ENCODE measurements at places on chromosomes 5 and 9. TPM values are rescaled to one million over a fixed set of nuclear protein-coding genes. Genes with fewer than 3 reads are reported as not detected.

- no peaks in the 10 kb centered on the region for H3K27me3 ChIP-seq
- H3K4me1 ChIP-seq: no peaks in the 10 kb centered on the region
- no peaks in the 10 kb centered on the region for H3K36me3 ChIP-seq
Measured at GRCh38 chr9:91758491-91758981, 191.5 kb downstream of the ROR2 start.

- no peak for DNase-seq
- no peaks in the 10 kb centered on the region for H3K27me3 ChIP-seq
- H3K4me3 ChIP-seq: no peak overlapping the region
- H3K36me3 ChIP-seq: no peaks in the 10 kb centered on the region
- no peak overlapping the region for H3K27ac ChIP-seq
Measured at GRCh38 chr5:155082401-155082800, 68.8 kb downstream of the KIF4B start.

OMD gene
- 10.3 TPM for total RNA-seq

WWC1 gene
- total RNA-seq: 18.7 TPM

DNA sequence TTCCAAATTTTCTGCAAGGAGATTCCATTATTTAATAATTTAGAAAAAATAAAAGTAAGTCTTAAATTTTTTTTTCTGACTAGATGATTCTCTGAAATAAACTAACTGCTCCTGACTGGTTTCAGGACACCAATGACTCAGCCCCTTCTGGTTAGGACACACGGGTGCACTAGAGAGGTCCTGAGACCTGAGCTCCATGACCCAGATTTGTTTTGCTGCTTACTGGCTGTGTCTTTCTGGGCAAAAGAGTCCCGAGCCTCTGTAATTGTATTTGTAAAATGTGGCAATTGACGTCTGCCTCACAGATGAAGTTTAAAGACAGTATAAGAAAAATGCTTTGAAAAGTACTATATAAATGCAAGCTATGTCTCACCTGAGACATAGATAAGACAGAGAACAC, 89.1 kb downstream of the SLC24A2 start:
- no peaks in the 10 kb centered on the region for H3K4me1 ChIP-seq
- H3K27ac ChIP-seq: no peak overlapping the region
- H3K4me3 ChIP-seq: no peak overlapping the region
- H3K36me3 ChIP-seq: no peaks in the 10 kb centered on the region
- no peaks in the 10 kb centered on the region for H3K27me3 ChIP-seq
- DNase-seq: no peak

- H3K36me3 ChIP-seq: no peaks in the 10 kb centered on the region
- no peaks in the 10 kb centered on the region for H3K4me1 ChIP-seq
- no peak for DNase-seq
- H3K27ac ChIP-seq: no peak overlapping the region
- H3K27me3 ChIP-seq: no peaks in the 10 kb centered on the region
Measured at GRCh38 chr5:121299153-121299552, 552.5 kb upstream of the FTMT start.

SLC23A1 gene
- not detected for total RNA-seq

GRCh38 chr5:52743970-52744369, 43.7 kb upstream of the ITGA1 start:
- H3K36me3 ChIP-seq: no peaks in the 10 kb centered on the region
- no peak for DNase-seq
- H3K27me3 ChIP-seq: no peaks in the 10 kb centered on the region
- H3K27ac ChIP-seq: no peak overlapping the region

SLC28A3 gene
- total RNA-seq: 10.3 TPM

CIZ1 gene
- total RNA-seq: 101 TPM

MEF2C gene
- 22.3 TPM for total RNA-seq

GRCh38 chr9:761793-762560, 79.5 kb upstream of the DMRT1 start:
- no peak overlapping the region for H3K4me3 ChIP-seq
- peaks cover 20% of the 10 kb centered on the region for H3K4me1 ChIP-seq
- peak overlapping the region; percentile 64 for H3K27ac ChIP-seq
- H3K36me3 ChIP-seq: no peaks in the 10 kb centered on the region
- H3K27me3 ChIP-seq: no peaks in the 10 kb centered on the region

- no peak overlapping the region for H3K27ac ChIP-seq
- no peaks in the 10 kb centered on the region for H3K27me3 ChIP-seq
- H3K4me3 ChIP-seq: no peak overlapping the region
- no peaks in the 10 kb centered on the region for H3K36me3 ChIP-seq
- H3K4me1 ChIP-seq: peaks cover 20% of the 10 kb centered on the region
Measured at GRCh38 chr9:72351538-72352453, 13.2 kb downstream of the ZFAND5 start.

GRCh38 chr9:108835831-108836230, 20.0 kb downstream of the ACTL7B start:
- no peaks in the 10 kb centered on the region for H3K27me3 ChIP-seq
- H3K36me3 ChIP-seq: no peaks in the 10 kb centered on the region
- H3K27ac ChIP-seq: no peak overlapping the region

DNA sequence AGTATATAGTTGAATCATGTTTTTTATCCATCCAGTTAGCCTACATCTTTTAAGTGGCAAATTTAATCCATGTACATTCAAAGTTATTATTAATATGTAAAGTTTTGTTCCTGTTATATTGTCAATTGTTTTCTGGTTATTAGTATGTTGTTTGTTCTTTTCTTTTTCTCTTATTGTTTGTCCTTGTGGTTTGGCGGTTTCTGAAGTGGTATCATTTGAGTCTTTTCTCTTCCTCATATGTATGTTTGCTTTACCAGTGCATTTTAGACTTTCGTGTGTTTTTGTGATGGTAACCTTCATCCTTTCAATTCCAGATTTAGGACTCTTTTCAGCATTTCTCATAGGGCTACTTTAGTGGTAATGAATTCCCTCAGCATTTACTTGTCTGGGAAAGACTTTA, 130.4 kb upstream of the RFX3 start:
- H3K36me3 ChIP-seq: no peaks in the 10 kb centered on the region
- no peaks in the 10 kb centered on the region for H3K4me1 ChIP-seq
- no peak for DNase-seq
- no peaks in the 10 kb centered on the region for H3K27me3 ChIP-seq
- no peak overlapping the region for H3K27ac ChIP-seq

ECM2 gene
- 10.8 TPM for total RNA-seq

SPAAR gene
- total RNA-seq: 0.49 TPM

- no peaks in the 10 kb centered on the region for H3K36me3 ChIP-seq
- H3K4me3 ChIP-seq: no peak overlapping the region
- DNase-seq: no peak
Measured at GRCh38 chr9:2616692-2617377, 4.8 kb upstream of the VLDLR start.
